ENCODE measurements at places on chromosomes 13 and 19. TPM values are rescaled to one million over a fixed set of nuclear protein-coding genes. Genes with fewer than 3 reads are reported as not detected.

The FBXL3 gene
- total RNA-seq = 70.5 TPM

The ADPRHL1 gene
- total RNA-seq = 1.0 TPM

The SMAD9 gene
- total RNA-seq = 5.2 TPM

The GPC5 gene
- not detected for total RNA-seq

The MBD3L3 gene
- not detected for total RNA-seq

The NAPSA gene
- total RNA-seq = 0.50 TPM
